ENCODE measurements at places on chromosomes 2 and 18. TPM values are rescaled to one million over a fixed set of nuclear protein-coding genes. Genes with fewer than 3 reads are reported as not detected.

GRCh38 chr18:55605733-55606338 lies 17.8 kb upstream of the TCF4 start:
- no peak overlapping the region for H3K27ac ChIP-seq
- H3K27me3 ChIP-seq: no peaks in the 10 kb centered on the region
- no peak for DNase-seq
- H3K36me3 ChIP-seq: no peaks in the 10 kb centered on the region

DNA sequence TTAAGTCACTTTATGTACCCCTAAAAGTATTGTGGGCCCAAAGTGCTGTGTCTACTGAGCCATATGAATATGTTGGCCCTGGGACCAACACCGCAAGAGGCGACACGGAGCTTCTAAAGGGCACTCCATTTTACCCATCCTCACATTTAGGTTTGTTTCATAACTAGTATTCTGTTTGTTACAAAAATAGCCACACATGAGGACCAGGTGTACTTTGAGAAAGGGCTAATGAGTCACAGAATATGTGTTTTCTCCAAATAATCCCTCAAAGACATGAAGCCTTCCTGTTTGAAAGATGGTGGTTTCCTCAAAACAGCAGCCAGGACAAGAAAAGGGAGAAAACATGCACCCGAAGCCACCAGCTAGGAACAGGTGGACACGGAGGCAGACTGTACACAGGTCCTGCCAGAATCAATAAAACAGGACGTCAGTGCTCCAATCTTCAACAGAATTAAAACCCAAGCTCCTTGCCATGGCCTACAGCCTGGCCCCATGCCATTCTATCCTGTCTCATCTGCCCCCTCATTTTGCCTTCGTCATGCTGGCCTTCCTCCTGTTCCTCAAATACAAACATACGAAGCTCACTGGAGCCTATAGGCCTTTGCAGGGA lies 21.8 kb upstream of the GRB14 start:
- H3K27ac ChIP-seq: no peak overlapping the region
- H3K36me3 ChIP-seq: no peaks in the 10 kb centered on the region
- no peaks in the 10 kb centered on the region for H3K27me3 ChIP-seq
- DNase-seq: no peak
- no peaks in the 10 kb centered on the region for H3K4me1 ChIP-seq

DNA sequence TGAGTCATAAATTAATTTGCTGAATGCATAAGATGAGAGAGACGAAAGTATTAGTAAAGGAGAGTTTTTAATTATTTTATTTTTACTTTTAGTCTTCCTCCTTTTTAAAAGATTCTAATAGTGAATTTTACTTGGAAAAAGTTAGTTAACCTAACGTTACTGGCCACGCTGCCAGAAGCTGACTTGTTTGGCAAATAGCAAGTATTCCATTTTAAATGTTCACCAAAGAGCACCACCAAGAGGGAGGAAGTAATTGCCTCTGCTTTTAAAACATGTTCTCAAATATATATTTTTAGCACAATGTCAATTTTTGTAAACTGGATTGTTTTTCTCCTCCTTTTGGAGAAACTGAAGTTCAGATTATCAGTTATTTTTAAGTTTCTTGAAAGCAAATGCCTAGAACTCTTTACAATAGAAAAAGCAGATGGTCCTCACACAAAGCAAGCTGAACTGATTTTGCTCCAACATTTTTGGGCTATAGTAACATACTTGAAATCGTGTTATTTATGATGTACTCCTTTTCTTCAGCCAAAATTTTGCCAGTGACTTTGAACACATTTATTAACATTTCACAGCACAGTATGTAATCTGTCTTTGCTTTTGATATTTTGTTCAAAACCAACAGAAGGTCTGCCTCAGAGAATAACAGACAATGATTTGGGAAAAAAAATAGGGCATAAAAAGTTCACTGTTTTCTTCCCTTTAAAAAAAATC lies 1311.0 kb upstream of the FAM98A start:
- no peaks in the 10 kb centered on the region for H3K4me1 ChIP-seq
- H3K4me3 ChIP-seq: no peak overlapping the region
- H3K36me3 ChIP-seq: no peaks in the 10 kb centered on the region

GRCh38 chr18:78611201-78611800 lies 368.3 kb upstream of the SALL3 start:
- H3K27me3 ChIP-seq: no peaks in the 10 kb centered on the region
- H3K36me3 ChIP-seq: no peaks in the 10 kb centered on the region
- H3K4me1 ChIP-seq: no peaks in the 10 kb centered on the region
- H3K27ac ChIP-seq: no peak overlapping the region
- H3K4me3 ChIP-seq: no peak overlapping the region

GRCh38 chr2:219844401-219845091 lies 217.1 kb downstream of the SLC4A3 start:
- H3K27me3 ChIP-seq: no peaks in the 10 kb centered on the region
- no peaks in the 10 kb centered on the region for H3K4me1 ChIP-seq
- H3K36me3 ChIP-seq: no peaks in the 10 kb centered on the region
- no peak overlapping the region for H3K27ac ChIP-seq
- no peak overlapping the region for H3K4me3 ChIP-seq
- DNase-seq: no peak

DNA sequence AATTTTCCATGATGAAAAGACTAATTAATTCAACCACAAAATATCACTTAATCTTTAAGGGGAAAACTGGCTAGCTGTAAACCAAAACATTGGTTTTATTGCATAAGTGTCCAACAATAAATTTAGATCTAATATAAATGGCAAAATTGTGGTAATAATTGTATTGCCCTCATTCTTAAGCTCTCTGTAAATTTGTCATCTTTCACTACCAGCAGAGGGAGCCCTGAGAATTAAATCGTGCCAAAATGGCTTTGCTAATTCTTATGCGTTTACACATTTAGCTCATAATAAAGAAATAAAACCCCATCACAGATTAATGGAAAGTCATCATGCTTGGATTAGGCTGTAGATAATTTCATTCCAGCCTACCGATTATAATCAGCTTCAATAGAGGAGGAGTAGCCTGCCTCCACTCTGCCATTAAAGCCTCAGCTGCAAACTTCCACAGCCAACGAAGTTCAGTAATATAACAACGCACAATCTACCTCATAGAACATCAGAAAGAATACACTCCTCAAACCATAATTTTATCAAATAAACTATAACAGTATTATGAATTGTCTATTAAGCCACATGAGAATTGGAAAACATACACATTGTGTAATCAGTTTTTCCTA lies 70.0 kb upstream of the ATP5MC3 start:
- no peak overlapping the region for H3K4me3 ChIP-seq
- no peaks in the 10 kb centered on the region for H3K36me3 ChIP-seq
- H3K27ac ChIP-seq: no peak overlapping the region
- H3K4me1 ChIP-seq: no peaks in the 10 kb centered on the region

GRCh38 chr18:26711756-26712155 lies 153.8 kb downstream of the AQP4 start:
- H3K4me3 ChIP-seq: no peak overlapping the region
- H3K4me1 ChIP-seq: peaks cover 7% of the 10 kb centered on the region
- H3K36me3 ChIP-seq: no peaks in the 10 kb centered on the region

DNA sequence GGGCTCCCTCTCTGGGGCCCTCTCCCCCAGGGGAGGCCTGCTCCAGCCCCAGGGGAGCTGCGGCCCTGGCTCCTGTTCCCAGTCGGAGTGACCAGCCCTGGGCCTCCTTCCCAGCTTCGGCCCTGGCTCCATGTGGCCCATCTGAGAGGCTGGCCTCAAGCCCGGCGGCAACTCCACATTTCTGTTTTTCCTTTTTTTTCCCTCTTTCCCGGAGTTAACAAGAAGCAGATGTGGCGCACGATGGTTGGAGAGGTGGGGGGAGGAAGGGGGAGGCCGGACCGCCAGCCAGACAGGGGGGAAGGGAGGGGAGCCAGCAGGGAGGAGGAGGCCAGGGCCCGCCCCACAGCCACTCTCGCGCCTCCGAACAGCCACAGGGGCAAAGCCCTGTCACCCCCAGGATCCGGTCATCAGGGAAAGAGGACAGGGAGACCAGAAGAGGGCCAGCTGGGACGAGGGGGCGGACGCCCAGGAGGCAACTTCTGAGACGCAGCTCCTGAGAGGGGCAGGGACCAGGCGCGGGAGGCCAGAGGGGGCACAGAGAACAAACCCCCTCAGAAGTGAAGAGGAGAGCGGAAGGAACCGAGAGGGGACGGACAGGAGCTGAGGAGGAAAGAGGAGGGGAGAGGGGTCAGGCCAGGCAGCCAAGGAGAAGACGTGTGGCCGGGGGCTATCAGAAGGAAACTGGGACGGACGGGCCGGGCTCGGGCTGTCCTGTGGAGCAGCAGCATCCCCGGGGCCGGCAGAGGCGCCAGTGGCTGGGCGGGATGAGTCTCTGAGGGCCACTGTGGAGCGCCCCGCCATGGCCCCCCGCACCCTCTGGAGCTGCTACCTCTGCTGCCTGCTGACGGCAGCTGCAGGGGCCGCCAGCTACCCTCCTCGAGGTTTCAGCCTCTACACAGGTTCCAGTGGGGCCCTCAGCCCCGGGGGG lies at the start of gene EMILIN1:
TSS of gene EMILIN1 (plus strand) at position 349 of the 928 bp plus-strand sequence. CDS start at position 800, 451 bp downstream.
- peak within 1 kb of the TSS; percentile 89 for H3K27ac ChIP-seq
- peak within 1 kb of the TSS; percentile 52 for H3K4me3 ChIP-seq
- no peaks in the 10 kb centered on the region for H3K36me3 ChIP-seq
- peak; percentile 51 for DNase-seq

DNA sequence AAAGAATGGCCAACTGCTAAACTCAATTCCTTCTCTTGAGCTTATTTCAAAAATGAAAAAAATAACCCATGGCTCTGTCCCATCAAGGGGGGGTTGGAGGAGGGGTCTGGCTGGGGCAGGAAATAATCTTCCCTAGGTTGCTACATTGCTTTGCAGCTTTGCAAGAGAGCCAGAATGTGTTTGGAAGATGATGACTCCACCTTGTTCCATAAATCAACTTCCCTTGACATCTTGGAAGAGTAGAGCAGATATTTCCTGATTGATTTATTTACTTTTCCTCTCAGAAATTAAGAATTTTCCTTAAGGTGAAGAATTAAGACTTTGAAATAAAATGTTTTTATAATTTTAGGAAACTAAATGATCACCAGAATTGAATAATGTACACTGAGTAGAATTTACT lies 41.3 kb downstream of the ESCO1 start:
- H3K4me1 ChIP-seq: no peaks in the 10 kb centered on the region
- no peaks in the 10 kb centered on the region for H3K27me3 ChIP-seq
- H3K4me3 ChIP-seq: no peak overlapping the region
- DNase-seq: no peak
- H3K36me3 ChIP-seq: peaks cover 33% of the 10 kb centered on the region

DNA sequence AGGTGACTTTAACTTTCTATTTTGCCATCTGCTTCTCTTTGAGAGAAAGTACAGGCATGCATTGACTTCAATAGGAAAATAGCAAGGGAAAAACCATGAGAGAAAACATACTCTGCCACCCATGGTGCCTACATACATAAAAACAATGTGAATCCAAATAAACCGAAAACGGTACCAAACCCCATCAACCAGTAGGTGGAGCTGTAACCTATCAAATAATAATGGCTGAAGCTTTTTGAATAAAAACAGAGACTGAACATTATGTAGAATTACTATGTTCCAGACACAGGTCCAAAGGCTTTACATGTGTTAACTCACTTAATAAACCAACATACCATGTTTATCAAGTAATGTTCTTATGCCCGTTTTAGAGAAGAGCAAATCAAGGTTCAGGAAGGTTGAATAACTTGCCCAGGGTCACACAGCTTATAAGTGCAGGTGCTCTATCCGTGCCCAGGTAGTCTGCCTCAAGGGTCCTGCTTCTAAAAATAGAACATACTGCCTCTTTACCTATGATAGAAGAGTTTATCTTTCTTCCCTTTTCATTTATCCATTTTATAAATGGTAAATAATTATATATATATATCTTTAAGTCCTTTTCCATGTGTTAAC lies 293.9 kb upstream of the SYT4 start:
- no peak overlapping the region for H3K27ac ChIP-seq
- H3K4me1 ChIP-seq: no peaks in the 10 kb centered on the region
- H3K36me3 ChIP-seq: no peaks in the 10 kb centered on the region
- no peak overlapping the region for H3K4me3 ChIP-seq

GRCh38 chr2:233059547-233059796 lies 670 bp upstream of the INPP5D start:
- peaks cover 48% of the 10 kb centered on the region for H3K4me1 ChIP-seq
- DNase-seq: no peak
- H3K4me3 ChIP-seq: no peak overlapping the region
- H3K36me3 ChIP-seq: no peaks in the 10 kb centered on the region
- no peaks in the 10 kb centered on the region for H3K27me3 ChIP-seq

- no peaks in the 10 kb centered on the region for H3K27me3 ChIP-seq
- H3K4me3 ChIP-seq: no peak overlapping the region
- no peak overlapping the region for H3K27ac ChIP-seq
- DNase-seq: no peak
- H3K36me3 ChIP-seq: no peaks in the 10 kb centered on the region
- peaks cover 19% of the 10 kb centered on the region for H3K4me1 ChIP-seq
Measured at GRCh38 chr2:217717646-217718045, 285.1 kb downstream of the TNS1 start.

DNA sequence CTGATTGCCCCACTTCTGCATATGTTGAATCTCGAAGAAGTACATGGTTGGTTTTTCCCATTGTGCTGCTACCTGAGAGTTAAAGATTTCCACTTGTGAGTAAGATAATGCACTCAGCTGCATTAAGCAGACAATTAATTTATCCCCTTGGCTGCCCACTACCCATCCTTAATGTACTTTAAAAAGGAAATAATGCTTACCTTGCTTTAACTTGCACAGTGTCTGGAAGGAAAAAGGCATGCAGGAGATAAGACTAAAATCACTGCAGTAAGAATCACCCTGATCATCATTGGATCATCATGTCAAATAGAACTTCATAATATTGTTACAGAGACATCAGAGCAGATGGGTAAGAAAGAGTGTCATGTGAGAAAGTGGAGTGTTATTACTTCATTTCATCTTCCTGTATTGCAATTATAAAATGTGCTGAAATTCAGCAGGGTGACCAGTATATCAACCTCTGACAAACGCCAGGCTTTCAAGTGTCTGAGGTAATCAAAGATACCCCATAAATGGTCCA lies 207.3 kb upstream of the PIK3C3 start:
- no peaks in the 10 kb centered on the region for H3K4me1 ChIP-seq
- no peaks in the 10 kb centered on the region for H3K27me3 ChIP-seq
- no peak for DNase-seq

G6PC2 gene
- not detected for total RNA-seq

PRSS56 gene
- total RNA-seq: not detected

MFSD2B gene
- total RNA-seq: 0.40 TPM

FAM237A gene
- not detected for total RNA-seq

POTEI gene
- 0.89 TPM for total RNA-seq

SOCS6 gene
- 17.8 TPM for total RNA-seq

CTIF gene
- 58.5 TPM for total RNA-seq

SKOR2 gene
- total RNA-seq: not detected
